ENCODE measurements at places on chromosomes 4 and X.

DNA sequence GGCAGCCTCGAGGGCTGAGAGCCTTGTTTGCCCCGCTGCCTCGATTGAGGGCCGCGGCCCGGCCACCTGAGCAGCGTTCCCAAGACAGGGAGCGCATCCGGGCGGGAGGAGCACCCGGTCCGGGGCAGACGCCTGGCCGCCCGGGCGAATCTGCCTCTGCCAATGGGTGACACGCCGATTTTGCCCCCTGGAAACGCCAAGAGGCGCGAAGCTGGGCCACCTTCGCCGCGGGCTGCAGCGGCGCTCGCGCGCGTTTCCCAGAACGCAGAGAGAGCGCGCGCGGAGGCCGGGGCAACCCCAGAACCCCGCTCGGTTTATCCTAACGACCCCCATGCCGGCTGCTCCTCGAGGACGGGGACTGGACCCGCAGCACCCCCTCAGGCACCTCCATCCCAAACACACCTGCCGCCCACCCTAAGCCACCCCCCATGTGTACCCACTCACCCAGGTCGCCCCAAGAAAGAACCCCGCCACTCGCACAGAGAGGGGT is 575 bp downstream of the MAP7D2 start:
- DNase-seq, result peak; percentile 51

- no peak for DNase-seq
These were observed 46.5 kb upstream of the PGRMC1 start for GRCh38 chrX:119189595-119189994.

- peak; percentile 82 for DNase-seq
These were observed 383 bp downstream of the PCYT1B start for GRCh38 chrX:24646745-24647182.

DNA sequence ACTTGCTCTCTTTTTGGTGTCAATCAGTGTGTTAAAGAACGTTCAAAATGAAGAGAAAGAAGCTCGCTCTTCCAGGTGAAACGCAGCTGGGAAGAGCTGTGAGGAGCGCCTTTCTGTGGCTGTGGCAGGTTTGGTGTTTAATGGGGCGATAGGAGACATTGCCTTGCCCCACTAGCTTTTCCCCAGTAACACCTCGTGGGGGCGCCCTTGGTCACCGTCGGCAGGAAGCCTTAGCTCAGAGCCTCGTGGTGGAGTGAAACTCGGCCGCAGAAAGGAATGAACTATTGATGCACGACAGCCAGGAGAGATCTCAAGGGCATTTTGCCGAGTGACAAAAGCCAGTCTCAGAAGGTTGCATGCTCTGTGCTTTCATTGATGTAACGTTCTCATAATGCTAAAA is 65.1 kb downstream of the GPR143 start:
- no peak for DNase-seq

DNA sequence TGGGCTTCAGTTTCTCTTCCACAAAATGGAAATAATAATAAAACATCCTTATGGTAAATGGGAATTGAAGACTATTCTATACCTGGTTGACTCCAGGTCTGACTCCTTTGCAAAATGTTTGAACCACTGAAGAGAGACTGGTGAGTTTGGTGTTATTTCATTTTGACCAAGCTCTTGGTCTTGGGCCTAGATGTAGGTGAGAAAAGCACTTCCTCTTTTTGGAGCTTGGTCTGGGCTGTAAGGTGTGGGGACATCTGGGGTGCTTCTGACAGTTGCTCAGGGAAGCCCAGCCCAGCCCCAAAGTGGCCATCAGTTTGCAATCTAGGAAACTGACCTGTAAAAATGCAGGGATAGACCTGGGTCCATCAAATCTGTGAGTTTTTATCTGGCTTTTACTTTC is 26.8 kb upstream of the SOD3 start:
- DNase-seq, result no peak

DNA sequence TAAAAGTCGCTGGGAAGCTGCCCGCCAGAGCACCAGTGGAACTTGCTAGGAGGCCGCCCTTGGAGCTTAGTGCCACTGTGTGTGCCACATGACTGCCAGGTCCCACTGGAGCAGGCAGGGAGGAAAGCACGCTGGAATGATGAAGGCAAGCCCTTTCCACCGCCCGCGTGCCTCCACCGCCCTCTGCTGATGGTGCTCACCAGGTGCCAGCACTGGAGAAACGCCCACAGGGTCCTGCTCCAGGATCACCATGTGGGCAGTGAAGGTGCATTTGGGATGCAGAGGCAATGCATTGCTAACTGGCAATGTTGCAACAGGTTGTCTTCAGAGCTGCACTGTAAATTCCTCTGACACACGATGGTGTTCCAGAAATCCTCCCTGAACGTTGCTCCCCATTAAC is 76.3 kb downstream of the SHROOM2 start:
- DNase-seq, result no peak

- no peak for DNase-seq
These were observed 71.7 kb downstream of the FBXW7 start for GRCh38 chr4:152464030-152464823.

All from NCI-H2227 treated with DMSO at 0.1 percent for 48 hours (cell line).